Posterior cingulate gyrus (tissue), 11 donors: ENCODE measurements at places on chromosomes 3 and 15.

DNA sequence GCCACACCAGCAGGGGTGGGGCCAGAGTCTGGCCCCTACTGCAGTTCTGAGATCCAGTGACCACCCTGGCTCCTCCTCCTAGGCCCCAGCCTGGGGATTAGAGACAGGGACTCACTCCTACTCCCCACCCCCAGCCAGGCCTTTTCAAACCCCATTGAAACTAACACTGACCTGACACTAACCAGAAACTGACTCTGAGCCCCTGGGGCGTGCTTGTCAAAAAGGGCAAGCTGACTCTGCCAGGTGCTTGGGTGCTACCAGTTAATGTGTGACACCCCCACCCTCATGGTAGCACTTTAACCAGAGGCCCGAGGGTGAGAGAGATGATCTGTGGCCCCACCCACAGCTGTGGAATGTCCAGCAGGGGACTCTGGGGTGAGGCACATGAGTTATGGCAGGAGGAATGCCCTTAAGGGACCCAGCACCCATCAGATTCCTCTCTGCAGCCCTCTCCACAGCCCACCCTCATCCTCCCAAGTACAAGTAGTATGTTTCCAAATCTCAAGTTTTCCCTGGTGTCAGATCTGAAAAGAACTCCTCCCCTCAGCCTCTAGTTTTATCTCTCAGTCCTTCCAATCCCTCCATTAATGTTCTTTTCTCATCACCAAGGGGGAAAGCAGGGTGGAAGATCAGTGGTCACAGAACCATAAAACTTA, 1.4 kb downstream of the PTH1R start:
- no peak for DNase-seq

- no peak for DNase-seq
Observed at GRCh38 chr15:63858881-63859280, 25.1 kb upstream of the HERC1 start.

DNA sequence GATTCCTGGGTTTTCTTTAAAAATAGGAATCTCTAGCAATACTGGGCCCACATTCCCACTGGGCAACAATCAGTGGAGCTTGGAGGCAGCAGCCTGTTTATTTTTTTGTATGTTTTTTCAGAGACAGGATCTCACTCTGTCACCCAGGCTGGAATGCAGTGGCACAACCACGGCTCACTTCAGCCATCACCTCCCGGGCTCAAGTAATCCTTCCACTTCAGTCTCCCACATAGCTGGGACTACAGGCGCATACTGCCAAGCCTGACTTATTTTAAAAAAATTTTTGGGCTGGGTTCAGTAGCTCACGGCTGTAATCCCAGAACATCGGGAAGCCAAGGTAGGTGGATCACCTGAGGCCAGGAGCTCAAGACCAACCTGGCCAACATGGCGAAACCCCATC, 29.1 kb upstream of the GNB5 start:
- DNase-seq, result no peak

GRCh38 chr3:82745544-82745943, 984.1 kb upstream of the GBE1 start:
- no peak for DNase-seq

GRCh38 chr3:33035596-33035995, 61.4 kb downstream of the GLB1 start:
- no peak for DNase-seq

DNA sequence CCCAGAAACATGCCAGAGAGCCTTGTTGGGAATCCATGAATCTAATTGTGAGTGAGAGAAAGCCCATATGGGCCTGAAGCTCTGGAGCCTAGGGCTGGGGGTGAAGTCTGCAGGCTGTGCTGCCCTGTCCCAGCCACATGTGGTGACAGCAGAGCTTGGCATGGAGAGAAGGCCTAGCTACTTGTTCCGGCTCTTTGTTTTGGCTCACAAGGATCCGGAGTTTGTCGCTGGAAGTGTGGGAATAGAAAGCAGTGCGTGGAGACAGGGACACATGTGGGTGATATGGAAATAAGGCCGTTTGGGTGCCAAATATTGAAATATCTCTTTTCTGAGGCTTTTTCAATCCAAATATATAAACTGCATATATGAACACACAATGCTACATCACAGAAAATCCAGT, 78.2 kb downstream of the CLSTN2 start:
- DNase-seq, result no peak

DNA sequence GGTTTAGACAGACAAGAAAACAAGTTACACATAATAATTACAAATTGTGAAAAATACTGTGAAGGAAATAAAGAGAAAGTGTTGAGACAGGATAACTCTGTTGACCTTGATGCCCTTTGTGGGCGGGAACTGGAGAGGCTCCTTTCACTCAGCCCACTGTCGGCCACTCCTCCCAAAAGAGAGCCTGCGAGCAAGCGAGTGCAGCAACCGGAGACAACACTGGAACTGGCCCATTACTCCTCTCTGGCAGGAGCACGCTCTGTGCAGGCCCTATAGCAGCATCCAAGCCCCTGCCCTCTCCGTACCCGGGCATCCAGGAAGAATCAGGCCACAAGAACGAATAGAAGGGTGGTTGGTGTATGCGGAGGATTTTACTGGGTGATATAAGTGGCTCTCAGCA, 16.2 kb upstream of the DUT start:
- DNase-seq, result no peak

- no peak for DNase-seq
Observed at GRCh38 chr3:54421943-54422342, 299.6 kb downstream of the CACNA2D3 start.

- DNase-seq, result no peak
Observed at GRCh38 chr15:62975515-62975914, 67.0 kb upstream of the TPM1 start.

GRCh38 chr15:101522621-101523559, 33.4 kb upstream of the PCSK6 start:
- no peak for DNase-seq

DNA sequence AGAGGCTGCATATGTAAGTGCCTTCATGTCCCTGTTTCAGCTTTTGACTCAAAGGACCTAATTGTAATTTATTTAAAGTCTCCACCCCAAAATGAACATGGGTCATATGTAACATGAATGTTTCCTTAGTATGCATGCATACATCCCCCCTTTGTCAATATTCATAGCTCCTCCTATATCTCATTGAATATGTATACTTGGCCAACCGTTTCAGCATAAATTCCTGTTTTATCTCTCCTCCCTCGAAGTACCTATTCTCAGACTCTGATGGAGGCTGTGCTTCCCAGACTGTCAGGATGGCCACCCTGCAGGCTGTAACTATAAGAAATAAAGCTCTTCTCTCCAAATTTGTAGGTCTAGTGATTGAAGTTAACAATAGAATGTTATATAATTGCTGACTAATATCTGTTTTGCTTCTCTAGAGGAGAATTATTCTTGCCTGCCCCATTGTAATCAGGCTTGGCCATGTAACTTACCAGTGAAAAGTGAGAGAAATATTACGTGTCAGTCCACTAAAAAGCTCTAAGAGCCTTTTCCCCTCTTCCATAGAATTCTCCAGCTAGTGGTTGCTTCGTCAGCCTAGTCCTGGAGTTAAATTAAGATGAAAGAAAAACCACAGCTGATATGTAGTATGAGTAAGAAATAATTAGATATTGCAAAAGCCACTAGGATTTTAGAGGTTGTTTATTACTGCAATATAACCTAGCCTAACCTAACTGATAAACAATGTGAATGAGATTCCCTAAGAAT, 245.1 kb downstream of the ZNF385D start:
- DNase-seq, result no peak

DNA sequence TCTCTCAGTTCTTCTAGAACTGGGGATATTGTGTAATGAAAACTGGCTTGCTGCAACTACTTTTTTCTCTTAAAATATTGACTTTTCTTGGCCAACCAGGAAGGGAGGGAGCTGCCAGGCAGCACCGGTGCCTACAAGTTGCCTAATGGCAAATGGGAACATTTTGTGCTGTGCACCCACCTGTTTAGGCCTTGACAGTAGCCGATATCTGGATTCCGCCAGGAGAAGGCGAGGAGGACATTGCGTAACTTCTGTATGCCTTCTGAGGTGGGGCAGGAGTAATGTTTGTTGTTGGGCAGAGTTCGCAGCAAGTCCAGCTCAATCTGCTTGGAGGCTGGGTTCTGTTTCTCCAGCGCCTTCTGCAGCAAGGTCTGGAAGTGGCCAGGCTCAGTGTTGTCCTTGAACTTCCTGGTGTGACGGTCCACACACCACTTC, 64.9 kb downstream of the TBC1D2B start:
- DNase-seq, result no peak

DNA sequence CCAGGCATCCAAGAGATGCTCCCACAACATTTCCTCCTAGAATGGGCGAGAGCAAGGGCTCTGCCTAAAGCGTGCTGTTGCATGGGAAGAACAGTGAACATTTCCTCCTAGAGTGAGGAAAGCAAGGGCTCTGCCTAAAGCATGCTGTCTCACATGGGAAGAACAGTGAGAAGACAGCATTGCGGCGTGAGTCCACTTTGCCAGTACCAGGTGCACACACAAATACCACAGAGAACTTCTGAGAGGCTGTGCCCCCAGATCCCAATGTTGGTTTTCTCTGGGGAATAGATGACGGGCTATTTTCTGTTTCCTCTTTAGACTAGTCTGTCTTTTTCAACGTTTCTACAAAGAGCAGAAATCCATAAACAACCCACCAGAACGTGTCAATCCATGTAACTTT, 142.9 kb downstream of the LRRK1 start:
- DNase-seq, result no peak

DNA sequence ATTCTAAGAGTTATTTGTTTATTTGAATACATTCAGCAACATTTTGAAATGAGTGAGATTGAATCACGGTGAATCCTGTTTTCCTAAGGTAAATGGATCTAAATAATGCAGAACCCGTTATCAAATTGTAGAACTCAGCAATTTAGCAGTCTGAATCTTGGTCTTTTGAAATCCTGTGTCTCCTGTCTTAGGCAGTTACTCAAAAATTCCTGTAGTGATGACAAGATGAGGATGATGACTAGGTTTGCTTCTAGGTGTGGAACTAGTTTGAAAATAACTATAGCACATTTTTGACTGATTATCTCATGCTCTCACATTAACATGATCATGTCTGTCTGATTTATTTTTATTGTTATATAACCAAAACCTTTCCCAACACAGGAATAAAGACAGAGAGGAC, 115.0 kb downstream of the RAP2B start:
- no peak for DNase-seq

DNA sequence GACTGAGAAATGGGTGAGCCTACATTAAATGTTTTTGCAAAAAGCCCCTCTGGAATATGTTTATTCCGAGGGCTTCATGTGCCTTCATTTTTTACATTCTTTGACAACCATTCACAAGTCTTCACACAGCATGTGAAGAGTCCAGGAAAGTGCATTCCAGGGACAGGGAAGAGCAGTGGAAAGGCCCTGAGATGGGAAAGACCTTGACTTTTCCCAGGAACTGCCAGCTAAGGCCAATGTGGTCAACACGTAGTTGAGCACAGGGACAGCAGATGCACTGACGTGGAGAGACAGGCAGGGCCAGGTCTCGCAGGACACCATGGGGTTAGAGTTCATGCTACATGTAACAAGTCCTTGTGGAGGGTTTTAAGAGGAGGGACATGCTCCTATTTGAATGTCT, 21.7 kb downstream of the SSR3 start:
- DNase-seq, result no peak

- DNase-seq, result peak; percentile 32
Observed at GRCh38 chr3:116417151-116417550, 28.1 kb downstream of the LSAMP start.

DNA sequence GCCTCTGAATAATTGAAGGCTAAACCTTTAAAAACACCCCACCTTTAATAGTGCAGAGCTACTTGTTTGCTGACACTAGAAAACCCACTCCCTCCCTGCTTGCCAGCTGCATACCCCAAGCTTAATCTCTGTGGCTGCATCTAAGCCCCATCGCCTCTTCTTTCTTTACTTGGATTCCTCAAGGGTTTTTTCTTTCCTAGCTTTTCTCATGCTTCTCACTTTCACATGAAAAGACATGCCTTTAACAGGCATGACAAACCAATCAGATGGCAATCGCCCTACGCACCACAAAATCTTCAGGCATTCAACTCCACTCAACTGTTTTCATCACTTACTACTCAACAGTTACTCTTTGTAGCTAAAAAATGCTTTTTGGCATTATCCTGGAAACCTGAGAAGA, 77.5 kb downstream of the PLD1 start:
- no peak for DNase-seq

- DNase-seq, result no peak
Observed at GRCh38 chr15:62257996-62258521, 93.0 kb upstream of the C2CD4B start.
